Right cardiac atrium (tissue), 5 donors: ENCODE measurements at places on chromosomes 3 and 15. TPM values are rescaled to one million over a fixed set of nuclear protein-coding genes. Genes with fewer than 3 reads are reported as not detected.

- no peak for DNase-seq
These were observed 99.8 kb downstream of the SEMA5B start for GRCh38 chr3:122927726-122928125.

DNA sequence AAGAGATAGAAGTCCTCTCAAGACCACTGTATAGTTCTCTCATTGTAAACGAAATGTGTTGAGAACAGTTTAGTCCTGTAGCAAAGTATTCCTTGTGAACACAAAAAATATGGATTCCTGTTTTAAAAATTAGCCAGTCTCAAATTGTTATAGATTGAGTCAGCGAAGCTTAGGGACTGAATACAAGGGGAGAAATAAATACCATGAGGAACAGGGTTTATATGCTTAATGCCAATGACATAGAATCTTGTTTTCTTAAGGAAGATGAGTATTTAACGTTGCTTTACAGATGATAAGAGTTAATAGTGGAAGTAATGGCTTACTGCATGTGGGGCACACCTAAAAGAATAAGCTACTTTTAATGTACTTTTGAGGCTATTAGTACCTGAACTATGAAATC lies 37.9 kb downstream of the SETD5 start:
- DNase-seq, result no peak

DNA sequence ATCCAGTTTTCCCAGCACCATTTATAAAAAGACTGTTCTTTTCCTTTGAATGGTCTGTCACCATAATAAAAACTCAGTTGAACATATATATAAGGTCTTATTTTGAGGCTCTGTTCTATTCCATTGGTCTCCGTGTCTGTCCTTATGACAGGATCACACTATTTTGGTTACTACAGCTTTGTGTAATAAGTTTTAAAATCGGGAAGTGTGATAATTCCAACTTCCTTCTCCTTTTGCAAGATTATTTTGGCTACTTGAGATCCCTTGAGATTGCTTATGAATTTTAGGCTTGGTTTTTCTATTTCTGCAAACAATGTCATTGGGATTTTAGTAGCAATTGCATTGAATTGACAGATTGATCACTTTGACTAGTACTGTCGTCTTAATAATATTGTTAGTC lies 35.7 kb downstream of the SACM1L start:
- DNase-seq, result no peak

DNA sequence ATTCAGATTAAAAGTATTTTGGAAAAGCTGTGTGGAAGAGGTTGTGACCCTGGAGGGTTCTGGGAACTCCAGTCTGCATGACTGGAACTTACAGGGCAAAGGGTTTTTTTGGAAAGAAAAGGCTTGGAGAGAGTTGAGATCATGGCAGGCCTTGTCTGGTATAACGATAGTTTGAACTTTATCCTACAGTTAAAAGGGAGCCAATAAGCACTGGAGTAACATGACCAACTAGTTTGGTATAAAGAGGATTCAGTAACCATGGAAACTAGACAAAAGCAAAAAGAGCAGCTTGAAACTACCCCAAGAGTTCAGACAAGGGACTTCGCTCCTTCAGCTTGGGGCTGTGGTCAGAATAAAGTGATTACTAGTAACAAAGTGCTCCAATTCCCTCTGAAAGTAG lies 151.2 kb upstream of the TMCO5A start:
- DNase-seq, result peak; percentile 10

- DNase-seq, result no peak
These were observed 216.0 kb downstream of the RORA start for GRCh38 chr15:61013146-61013545.

GRCh38 chr3:124227150-124227630 lies 235.3 kb upstream of the ROPN1 start:
- no peak for DNase-seq

- no peak for DNase-seq
These were observed 18.0 kb upstream of the ZXDC start for GRCh38 chr3:126493739-126494138.

- DNase-seq, result no peak
These were observed 36.3 kb downstream of the TSC22D2 start for GRCh38 chr3:150444371-150444770.

DNA sequence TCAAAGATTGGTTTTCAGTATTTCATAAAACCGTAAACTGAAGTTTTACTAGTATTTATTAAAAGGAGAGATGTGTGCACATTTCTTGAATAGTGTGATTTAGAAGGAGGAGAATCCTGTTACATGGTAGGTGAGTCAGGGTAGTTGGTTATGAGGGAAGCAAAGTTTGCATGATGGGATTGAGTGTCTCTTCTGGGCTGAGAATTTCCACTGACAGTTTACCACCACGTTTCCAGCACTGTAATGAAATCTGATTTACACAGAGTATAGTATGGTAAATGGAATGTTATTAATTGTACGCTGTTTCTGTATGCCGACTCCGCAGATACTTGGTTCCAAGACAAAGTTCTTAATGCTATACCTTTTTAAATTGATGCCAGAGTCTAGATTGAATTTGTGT lies 1.6 kb downstream of the NECTIN3 start:
- no peak for DNase-seq

DNA sequence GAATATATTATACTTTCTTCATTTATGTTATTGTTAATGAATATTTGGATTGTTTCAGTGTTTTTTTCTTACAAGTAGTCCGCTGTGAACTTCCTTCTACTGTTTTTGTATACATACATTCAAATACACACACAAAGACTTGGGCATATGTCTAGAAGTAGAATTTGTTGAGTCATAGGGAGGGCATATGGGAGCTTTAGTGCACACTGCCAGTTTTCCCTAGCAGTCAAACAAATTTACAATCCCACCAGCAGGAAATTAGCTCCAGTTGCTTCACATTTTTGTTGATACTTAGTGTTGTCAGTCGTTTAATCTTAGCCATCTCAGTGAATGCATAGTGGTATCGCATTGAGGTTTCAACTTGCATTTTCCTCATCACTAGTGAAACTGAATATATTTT lies 492.3 kb downstream of the DIPK2A start:
- no peak for DNase-seq

DNA sequence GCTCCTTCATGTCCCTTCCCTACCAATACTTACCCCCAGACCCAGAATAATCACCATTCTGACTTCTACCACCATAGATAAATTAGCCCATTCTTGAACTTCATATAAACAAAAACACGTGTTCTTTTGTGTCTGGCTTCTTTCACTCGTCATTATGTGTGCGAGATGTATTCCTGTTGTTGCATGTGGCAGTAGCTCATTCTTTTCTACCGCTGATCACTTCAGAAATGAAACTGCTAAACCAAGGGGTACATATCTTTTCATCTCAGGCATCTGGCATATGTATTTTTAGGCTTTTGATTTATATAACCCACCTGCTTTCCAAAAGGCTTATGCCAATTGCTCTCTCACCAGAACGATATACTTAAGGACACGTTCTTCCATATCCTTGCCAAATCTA lies 13.8 kb upstream of the SCG3 start:
- DNase-seq, result no peak

- no peak for DNase-seq
These were observed 28.3 kb downstream of the PLXND1 start for GRCh38 chr3:129577925-129578786.

DNA sequence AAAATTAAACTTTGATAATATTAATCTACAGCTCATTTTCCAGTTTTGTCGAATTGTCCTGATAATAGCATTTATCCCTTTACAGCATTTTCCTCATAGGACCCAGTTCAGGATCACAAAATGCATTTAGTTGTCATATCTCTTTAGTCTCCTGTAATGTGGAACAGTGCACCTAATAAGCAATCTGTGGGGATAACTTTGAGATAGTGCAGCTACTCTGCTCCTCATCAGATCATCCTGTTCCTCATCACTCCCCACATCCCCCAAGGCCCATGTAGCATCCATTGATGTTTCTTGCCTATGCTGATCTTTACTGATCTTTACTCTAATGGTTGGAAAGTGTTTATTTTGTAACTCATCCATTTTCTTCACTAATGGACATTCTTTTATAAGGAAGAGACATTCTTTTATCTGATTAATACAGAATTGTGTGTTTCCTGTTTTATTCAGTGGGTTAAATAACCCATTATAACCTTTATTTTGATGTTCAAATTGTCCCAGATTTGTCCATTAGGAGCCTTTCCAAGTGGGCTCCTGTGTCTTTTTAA lies 7.5 kb downstream of the RNF111 start:
- DNase-seq, result no peak

SLC22A14 gene
- 0.14 TPM for total RNA-seq

LINGO1 gene
- 12.1 TPM for total RNA-seq

HDGFL3 gene
- 34.1 TPM for total RNA-seq

DAZL gene
- total RNA-seq, result not detected

DISP2 gene
- total RNA-seq, result 1.0 TPM

DUOXA1 gene
- total RNA-seq, result 2.1 TPM

SLC24A5 gene
- total RNA-seq, result not detected

SEMA7A gene
- total RNA-seq, result 3.3 TPM
